ENCODE measurements at places on chromosomes 6 and 20.

DNA sequence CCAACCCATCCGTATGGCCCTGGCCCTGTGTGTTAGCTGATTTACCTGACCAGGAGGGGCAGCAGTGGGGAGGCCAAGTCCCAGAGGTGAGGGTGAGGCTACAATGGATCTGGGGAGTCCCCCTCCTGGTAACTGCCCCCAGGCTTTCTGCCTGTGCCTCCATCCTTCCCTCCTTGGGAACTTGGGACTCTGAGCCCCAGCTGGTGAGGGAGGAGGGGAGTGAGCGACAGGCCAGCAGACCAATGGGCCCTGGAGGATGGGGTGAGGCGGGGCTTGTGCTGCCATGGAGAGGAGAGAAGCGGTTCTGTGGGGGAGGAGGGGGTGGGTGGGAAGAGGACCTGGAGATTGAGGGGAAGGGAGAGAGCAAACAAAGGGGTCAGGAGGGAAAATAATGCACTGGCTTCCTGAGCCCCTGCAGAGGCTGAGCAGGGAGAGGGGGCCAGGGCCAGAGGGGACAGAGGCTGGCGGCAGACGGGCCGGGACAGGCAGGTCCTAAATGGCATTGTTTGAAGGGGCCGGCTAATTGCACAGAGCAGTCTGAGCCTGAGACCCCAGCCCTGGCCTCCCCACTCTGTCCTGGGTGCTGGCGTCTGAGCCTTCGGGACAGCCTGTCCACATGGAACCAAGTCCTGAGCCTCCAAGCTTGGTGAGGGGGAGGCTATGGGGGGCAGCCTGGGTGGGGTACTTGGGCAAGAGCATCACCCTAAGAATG is 17.5 kb downstream of the DNMT3B start:
- no peak for DNase-seq

DNA sequence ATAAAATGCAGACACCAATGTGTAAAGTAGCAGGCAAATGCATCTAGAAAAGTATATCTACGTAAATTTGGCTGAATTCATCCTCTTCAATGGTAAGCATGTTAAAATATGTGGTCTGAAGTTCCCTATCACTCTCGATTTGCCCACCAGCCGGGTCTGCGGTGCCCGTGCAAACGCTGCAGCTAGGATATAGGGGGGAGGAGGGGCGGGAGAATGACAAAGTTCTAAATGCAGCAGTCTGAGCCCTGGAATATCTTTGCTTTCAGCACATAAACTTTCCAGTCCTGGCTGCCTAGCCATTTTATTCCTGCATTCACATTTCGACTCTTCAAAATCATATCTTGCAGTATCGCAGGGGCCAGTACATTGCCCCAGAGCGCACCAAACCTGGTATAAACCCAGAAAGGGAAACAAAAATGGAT is 708 bp downstream of the NRN1 start:
- DNase-seq: no peak

GRCh38 chr6:23690453-23691049 is 435.5 kb upstream of the NRSN1 start:
- DNase-seq: no peak

GRCh38 chr6:139528471-139528870 is 154.0 kb upstream of the CITED2 start:
- no peak for DNase-seq

- DNase-seq: no peak
Measured at GRCh38 chr20:45187693-45188092, 13.0 kb downstream of the PI3 start.

GRCh38 chr20:36672991-36673390 is 27.0 kb upstream of the SLA2 start:
- no peak for DNase-seq

DNA sequence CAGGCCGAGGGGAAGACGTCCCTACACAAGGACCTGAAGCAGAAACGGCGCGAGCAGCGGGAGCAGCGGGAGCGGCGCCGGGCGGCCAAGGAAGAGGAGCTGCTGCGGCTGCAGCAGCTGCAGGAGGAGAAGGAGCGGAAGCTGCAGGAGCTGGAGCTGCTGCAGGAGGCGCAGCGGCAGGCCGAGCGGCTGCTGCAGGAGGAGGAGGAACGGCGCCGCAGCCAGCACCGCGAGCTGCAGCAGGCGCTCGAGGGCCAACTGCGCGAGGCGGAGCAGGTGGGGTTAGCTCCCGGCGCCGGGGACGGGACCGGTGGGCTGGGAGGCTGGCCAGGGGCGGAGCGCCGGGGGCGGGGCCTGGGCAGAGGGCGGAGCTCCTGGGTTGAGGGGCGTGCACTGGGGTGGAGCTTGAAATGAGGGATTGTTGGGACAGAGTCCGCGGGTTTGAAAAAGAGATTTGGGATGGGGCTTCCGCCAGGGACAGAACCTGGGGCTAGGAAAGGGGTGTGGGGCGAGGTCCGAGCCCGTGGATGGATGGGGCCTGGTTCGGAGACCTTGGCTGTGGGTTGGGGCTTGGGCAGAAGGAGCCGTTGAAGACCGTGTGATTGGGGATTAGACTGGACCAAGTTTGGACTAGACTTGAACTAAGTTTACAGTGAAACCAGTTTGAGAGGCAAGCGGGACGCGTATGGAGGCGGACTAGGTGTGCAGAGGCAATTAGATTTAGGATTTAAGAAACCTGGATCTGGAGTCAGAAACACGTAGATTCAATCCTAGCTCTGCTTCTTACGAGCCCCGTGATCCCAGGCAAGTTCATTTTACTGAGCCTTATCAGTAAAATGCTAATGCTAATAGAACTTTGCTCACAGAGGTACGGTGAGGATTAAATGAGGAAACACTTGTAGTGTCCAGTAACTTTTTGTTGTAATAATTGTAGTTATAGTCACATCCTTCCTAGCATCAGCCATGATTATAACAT is 20.9 kb downstream of the DEF6 start:
- peak; percentile 88 for DNase-seq

DNA sequence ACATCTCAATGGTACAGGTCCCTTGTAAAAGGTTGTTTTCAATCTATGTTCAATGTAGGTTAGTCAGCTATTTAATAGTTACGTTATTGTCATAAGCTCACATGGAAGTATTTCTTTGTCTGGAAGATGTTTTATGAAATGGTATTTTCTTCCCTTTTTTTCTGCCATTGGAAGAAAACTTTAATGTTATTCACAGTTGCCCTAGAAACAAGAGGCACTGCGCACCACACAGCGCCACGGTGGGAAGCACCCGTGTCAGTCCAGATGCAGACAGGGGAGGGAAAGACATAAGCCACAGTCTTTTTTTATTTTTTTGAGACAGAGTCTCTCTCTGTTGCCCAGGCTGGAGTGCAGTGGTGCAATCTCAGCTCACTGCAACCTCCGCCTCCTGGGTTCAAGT is 82.1 kb downstream of the GCNT2 start:
- DNase-seq: no peak

DNA sequence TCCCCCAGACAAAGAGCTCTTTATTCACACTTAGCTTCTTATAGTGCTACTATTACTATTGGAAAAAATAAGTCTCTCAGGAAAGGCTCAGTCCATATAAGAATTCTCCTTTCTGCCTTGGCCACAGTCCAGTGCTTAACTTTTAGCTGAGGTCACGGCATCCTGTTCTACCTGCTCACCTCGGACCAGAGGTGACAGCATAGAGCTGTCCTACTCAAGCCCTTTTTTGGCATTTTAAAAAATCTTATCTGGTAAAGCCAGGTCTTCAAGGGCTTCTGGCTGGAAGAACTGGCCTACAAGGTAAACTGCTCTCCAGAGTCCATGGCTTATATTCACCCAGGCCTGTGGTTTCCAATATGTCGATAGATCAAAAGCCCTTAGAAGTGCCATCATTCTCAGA is 109.7 kb downstream of the RCAN2 start:
- no peak for DNase-seq

DNA sequence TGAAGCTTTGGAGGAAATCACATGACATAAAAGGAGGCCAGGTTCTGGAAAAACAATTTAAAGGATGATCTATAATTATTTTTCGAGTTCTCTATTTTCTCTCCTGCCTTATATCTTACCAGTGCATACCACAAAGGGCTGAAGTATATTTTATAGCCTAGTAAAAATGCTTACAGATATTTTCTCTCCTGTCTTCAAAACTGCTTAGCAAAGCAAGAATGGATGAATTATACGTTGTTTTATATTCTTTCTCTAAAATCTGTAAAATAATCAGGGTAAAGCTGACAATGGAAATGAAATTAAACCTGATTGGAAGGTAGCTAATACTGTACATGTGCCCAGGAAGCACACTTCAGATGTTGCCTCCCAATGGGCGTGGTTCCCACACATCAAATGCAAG is 123.7 kb downstream of the F13A1 start:
- no peak for DNase-seq

DNA sequence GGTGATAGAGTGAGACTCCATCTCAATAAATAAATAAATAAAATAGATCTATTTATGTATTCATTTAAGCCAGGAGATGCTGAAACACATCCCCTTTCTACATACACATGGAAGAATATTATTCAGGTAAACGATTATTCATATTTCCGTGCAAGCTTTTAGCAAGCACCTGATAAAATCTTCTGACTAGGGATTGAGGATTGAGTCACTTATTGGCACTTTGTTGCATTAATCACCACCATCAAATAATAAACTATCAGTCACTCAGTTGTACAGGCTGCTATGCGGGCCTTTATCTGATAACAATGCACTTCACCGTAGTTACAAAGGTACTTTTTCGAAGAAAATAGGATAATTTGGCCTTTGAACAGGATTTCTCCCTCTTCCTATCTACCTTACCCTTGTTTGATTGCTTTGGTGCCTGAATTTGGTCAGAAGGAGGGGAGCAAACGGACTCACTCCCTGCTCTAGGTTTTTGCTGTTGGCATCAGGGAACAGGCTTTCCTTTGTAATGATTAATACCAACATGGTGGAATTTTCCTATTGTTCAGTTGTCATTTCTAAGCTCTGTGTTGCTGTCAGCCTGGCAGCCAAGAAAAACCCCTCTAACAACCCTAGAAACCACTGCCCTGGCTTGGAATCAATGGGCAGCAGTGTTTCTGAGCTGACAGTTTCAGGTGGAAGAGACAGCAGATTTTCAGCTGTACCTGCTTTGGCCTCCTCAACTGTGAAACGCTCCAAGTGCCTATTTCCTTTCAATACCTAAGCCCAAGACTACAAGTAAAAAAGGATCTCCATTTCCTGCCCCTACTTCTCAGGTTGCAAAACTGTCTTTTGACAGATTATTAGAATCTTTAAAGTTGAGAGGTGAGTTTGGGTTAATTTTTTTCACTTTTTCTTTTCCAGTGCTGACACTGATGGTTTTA is 63.0 kb downstream of the MYB start:
- DNase-seq: no peak

GRCh38 chr20:1277529-1278322 is 11.6 kb downstream of the SNPH start:
- no peak for DNase-seq

DNA sequence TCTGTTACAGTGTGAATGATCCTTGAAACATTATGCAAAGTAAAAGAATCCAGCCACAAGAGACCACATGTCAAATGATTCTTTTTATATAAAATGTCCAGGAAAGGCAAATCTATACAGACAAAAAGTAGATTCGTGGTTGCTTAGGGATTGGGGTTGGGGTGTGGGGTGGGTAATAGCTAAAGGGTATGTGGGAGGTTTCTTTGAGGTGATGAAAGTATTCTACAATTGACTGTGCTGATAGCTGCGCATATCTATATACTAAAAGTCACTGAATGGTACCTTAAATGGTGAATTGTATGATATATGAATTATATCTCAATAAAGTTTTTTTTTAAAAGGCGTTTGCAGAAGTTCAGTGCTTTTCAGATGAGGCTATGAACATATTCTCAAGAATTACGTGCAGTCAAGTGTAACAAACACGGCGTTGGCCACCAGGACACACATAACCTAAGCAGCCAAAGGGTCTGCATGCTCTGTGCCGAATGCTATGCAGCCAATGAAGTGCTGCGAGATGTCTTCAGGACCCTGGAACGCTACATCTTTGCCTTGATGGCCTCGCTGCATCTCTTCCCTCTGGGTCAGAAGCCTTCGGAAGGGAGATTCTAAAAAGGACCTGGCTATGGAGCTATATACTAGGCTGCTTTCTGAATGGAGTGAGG is 96.9 kb downstream of the SCML4 start:
- DNase-seq: no peak

DNA sequence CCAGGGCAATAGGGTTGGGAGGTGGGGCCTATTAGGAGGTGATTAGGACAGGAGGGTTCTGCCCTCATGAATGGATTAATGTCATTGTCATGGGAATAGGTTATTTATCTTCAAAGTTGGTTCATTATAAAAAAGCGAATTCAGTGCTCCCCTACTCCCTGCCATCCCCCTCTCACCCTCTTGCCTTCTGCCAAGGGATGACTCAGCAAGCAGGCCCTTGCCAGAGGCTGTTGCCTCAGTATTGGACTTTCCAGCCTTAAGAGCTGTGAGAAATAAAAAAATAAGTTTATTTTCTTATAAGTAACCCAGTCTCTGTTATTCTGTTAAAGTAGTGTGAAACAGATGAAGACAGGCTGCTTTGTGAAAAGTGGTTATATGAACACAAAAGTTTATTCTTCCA is 381.1 kb upstream of the ZFP64 start:
- DNase-seq: no peak
